Mucosa of descending colon (tissue), 3 donors: ENCODE measurements at places on chromosomes 2 and 18. TPM values are rescaled to one million over a fixed set of nuclear protein-coding genes. Genes with fewer than 3 reads are reported as not detected.

DNA sequence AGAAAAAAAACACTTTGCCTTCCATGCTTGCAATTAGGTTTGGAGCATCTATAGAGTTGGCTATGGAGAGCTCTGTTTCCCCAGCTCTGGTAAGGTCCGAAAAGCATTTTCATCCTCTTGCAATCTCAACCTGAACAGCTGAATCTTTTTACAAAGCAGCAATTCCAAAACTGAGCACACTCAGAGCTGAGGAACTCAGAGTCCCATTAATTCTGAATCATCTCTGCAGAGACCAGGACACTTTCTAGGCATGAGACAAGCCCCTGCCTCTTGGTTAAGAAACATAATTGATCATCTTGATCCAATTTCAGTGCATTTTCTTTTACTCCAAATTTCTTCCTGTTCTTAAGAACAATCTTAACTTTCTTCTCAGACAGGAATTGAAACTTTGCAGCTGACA, 4.2 kb downstream of the CNGA3 start:
- DNase-seq = no peak

DNA sequence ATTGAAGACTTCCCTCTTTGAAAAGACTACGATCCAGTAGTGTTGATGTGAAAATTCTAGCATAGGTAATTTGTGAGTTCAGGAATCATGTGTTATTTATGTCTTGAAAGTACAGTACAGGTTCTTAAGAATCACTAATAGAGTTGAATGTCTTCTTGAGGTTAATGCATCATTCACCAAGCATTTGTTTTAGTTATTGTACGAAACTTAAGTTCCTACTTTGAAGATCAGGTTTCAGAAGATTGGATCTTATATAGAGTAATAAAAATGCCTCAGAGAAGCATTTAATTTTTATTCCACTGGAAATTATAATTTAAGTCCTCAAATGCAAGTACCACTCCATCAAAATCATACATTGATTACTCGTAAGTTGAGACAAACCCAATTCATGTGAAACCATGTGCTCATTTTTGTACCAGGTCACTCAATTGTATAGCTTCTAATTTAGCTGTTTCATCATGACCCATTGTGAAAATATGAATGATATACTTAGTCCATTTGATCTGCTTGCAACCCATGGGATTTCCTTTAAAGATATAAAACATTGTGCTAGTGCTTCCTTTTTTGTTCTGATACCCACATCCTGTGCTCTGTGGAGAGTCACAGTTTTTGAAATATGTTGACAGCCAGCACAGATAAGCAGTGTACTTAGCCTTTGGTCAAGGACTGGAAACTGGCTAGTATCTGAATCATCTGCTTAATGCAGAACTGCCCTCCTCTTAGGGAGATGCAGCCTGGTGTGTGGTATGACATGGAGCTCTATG, 22.5 kb upstream of the RAB27B start:
- DNase-seq = no peak

- DNase-seq = peak; percentile 78
Observed at GRCh38 chr2:152336119-152336853, 1.3 kb downstream of the FMNL2 start.

GRCh38 chr2:29314816-29315571, 199.8 kb downstream of the CLIP4 start:
- DNase-seq = no peak

ST6GAL2 gene
- total RNA-seq = 3.2 TPM

- no peak for DNase-seq
Observed at GRCh38 chr2:195695002-195695631, 38.1 kb downstream of the SLC39A10 start.

DOK6 gene
- total RNA-seq = 0.72 TPM

GRCh38 chr2:69034122-69034521, 21.1 kb downstream of the ANTXR1 start:
- no peak for DNase-seq

MRO gene
- total RNA-seq = 0.48 TPM

DNA sequence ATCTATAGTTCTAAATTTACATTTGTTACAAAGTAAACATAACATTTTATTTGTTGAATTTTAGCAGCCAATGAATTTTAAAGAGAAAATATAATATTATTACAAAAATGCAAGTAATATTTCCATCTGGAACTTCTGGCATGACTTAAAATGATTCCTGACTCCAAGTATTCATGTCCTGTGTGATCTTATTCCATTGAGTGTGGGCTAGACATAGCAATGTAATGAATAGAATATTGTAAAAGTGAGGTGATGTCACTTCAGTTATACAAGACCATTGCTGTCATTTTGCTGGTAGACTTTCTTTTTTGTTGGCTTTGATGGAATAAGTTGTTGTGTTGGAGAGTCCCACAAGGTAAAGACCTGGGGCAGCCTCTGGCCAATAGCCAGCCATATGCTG, 912.2 kb upstream of the PIK3C3 start:
- no peak for DNase-seq

GRCh38 chr2:3633089-3633981, 24.7 kb upstream of the ALLC start:
- peak; percentile 7 for DNase-seq

DNA sequence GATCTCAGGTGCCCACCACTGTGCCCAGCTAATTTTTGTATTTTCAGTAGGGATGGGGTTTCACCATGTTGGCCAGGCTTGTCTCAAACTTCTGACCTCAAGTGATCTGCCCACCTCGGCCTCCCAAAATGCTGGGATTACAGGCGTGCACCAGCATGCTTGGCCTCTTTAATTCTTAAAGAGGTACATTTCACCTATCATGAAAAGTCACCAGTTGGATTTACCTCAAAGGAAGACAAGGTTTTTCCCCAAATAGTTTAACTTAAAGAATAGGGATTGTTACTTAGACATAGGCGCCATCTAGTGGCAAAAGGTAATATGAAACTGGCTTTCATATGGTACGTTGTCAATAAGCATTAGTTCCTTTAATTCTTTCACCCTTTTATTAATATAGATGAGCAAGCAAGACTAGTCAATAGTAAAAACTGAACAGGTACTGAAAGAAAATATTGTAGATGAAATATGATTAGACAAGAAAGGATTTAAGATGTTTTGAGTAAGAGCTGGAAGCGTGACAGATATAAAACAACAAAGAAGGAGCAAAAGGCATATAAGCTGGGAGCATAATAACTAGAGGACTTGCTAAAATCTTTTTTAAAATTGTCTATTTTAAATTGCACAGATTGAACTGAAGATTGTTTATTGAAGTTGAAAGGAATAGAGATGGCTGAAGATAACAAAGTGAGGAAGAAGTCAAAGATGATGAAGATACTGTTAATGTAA, 35.0 kb upstream of the PSMD14 start:
- DNase-seq = no peak

DNA sequence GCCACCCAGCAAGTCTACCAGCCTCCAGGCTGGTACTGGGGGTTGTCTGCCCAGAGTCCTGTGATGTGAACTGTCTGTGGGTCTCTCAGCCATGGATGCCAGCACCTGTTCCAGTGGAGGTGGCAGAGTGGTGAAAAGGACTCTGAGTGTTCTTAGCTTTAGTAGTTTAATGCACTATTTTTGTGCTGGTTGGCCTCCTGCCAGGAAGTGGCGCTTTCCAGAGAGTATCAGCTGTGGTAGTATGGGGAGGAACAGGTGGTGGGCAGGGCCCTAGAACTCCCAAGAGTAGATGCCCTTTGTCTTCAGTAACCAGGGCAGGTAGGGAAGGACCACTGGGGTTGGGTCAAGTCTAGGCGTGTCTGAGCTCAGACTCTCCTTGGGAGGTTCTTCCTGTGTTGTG, 356.7 kb downstream of the STK39 start:
- DNase-seq = no peak

GNAL gene
- 5.3 TPM for total RNA-seq

DNA sequence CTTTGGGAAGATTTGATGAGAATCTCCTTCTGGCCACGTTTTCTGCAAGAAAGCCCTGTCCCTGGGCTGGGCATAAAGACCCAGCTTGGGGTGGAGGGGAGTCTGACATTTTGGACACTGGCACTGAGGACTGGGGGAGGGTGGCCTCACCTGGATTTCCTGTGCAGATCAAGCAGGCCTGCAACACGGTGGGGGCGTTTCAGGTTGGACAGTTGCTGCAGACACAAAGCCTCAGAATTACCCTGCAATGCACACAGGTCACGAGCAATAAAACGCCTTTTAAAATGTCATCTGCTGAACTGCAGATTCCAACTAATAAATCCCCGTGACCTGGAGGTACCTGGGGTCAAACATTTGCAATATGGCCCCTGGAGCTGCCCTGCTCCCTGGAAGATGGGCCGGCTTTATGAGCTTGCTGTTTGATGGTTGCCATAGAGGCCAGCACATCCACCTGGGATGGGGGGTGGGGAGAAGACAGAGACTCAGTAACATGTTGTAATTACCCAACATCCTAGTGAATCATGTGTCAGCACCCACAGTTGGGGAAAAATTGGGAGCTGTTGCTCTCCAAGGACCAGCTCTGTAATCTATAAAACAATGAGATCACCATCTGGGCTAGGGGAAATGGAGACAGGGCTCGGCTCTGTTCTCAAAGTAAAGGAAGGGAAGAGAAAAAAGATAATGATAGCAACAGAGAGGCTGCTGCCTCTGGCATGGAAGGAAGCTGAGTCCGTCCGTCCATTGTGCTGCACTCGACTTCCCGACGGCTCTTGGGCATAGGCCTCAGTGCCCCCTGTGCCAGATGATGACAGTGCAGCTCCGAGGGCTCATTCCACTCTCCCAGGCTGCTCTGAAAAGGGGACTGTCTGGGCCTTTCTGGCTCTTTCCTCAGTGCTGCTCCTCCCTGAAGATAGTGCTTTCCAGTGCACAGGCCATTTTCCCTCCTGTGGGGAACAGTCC, 340.3 kb downstream of the CYRIA start:
- DNase-seq = no peak

LIMS4 gene
- 0.93 TPM for total RNA-seq

ONECUT2 gene
- total RNA-seq = 0.06 TPM

DNA sequence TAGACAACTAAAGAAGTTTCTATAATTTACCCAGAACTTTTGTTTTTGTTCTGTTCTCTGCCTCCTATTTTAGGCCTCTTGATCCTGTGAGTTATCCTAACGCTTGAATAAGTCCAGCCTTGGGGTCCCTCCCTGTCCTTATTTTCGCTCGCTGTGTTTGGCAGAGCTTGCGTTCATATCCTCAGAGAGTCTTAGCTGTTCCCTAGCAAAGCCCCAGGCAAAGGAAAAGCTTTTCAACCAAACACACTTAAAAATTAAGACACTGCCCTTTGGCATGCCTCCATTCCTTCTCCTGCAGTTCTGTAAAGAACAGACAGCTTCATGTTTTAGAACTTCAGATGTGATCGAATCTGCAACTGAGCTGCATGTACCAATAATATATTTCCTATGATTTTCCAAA, 517.2 kb downstream of the SUCLG1 start:
- no peak for DNase-seq

- no peak for DNase-seq
Observed at GRCh38 chr2:37375741-37376288, 31.4 kb downstream of the QPCT start.

CROCC2 gene
- total RNA-seq = not detected

- no peak for DNase-seq
Observed at GRCh38 chr18:47868744-47869143, 61.7 kb downstream of the SMAD2 start.
